NCI-H460 (cell line): ENCODE measurements at places on chromosomes 13 and 19.

DNA sequence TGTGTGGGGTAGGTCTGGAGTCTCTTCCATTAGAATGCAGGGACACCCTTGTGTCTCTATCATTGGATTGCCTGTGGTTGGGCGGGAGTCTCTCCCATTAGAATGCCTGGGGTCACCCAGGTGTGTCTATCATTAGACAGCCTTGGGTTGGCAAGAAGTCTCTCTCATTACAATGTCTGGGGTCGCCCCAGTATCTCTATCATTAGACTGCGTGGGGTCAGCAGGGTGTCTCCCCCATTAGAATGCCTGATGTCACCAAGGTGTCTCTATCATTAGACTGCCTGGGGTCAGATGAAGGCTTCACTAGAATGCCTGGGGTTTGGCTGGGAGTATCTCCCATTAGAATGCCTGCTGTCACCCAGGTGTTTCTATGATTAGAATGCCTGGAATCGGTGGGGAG is 1539.0 kb downstream of the UQCRFS1 start:
- DNase-seq, result no peak

GRCh38 chr13:32735859-32736258 is 149.6 kb downstream of the PDS5B start:
- DNase-seq, result no peak

- DNase-seq, result no peak
These were observed 75.6 kb upstream of the KL start for GRCh38 chr13:32940601-32941000.

GRCh38 chr13:19060311-19061002 is 121.2 kb downstream of the TUBA3C start:
- no peak for DNase-seq

DNA sequence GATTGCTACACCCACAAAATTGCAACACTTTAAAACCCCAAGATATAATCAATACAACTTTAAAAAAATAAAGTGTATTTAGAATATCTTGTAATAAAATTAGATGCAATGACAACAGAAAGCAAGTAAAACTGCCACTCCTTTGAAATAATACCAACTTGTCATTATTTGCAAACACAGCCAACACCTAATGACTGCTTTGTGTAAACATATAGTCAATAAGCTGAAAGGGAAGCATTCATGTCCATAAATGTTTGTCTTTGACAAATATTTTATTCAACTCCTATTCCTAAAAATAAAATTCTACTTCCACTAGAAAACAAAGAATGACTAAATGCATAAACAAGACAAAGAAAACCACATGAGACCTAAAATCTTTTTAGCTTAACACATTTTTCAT is 6.6 kb downstream of the SMAD9 start:
- DNase-seq, result no peak

- no peak for DNase-seq
These were observed 25.6 kb downstream of the URI1 start for GRCh38 chr19:29967623-29968022.

GRCh38 chr19:2287585-2288337 is 5.8 kb upstream of the PEAK3 start:
- DNase-seq, result no peak

GRCh38 chr13:29454931-29455481 is 140.5 kb downstream of the SLC7A1 start:
- DNase-seq, result no peak

DNA sequence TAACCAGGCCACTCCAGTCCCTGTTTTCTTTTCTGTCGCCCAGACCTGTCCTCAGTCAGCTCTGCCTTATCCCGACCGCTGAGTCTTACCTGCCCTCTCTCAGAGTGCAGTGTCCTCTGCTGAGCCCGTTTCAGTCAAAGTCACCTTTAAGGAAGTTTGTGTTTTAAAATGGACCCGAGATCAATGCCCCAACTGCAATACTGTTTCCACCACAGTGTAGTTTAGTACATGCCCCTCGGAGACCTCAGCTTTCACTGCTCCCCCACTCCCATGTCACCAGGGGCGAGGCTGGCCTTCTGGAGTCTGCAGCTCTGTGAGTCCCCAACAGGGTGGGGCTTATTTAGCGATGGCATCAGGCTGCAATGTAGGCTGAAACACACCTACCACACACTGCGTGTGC is 248.4 kb upstream of the TSHZ3 start:
- no peak for DNase-seq

DNA sequence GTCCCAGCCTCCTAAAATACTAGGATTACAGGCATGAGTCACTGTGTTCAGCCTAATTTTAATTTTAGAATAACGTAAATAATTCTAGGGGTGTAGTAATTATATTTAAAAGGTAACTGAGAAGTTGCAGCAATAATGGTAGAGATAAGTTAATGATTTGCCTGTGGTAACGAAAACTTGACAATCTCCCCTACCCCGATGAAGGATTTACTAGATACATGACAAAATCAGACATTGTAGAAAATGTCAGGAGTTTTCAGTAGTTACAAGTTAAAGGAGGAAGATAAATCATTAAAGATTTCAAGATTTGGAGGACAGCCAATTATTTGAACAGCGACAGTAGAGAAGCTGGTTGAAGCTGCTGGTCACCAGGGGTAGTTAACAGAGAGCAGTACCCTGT is 652.2 kb upstream of the PCDH20 start:
- no peak for DNase-seq

- no peak for DNase-seq
These were observed 13.0 kb downstream of the LRFN3 start for GRCh38 chr19:35949131-35949530.

GRCh38 chr19:41774515-41774980 is 19.2 kb downstream of the CEACAM6 start:
- DNase-seq, result no peak

DNA sequence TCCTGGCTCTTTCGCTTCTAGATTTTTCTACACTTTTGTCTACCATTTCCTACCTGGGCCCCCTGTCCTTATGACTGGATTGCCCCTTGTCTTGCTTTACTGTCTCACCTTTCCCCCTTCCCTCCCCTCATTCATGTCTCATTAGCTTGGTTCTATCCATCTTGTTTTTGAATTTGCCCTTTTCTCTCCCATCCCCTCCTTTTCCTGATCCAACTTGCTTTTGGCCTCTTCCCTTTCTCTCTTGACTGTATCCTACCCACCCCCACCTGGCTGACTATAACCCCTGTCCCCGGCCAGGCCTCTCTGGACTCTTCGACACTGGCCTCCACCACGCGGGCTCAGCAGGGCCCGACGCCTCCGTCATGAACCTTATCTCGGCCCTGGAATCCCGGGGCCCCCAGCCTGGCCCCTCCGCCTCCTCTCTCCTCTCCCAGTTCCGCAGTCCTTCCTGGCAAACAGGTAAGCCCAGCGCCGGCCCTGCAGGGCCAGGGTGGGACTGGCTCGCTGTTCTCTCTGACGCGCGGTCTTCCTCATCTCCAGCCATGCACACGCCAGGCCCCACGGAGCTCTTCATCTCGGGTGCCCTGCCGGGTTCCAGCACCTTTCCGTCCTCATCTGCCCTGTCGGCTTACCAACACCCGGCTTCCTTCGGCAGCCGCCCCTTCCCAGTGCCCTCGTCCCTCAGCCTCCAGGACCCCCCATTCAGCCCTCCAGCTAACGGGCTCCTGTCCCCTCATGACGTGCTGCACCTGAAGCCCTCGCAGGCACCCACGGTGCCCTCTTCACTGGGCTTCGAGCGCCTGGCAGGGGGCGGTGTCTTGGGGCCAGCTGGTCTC is 3.4 kb downstream of the PRR12 start:
- DNase-seq, result no peak

GRCh38 chr13:80274643-80275042 is 66.3 kb downstream of the SPRY2 start:
- no peak for DNase-seq

DNA sequence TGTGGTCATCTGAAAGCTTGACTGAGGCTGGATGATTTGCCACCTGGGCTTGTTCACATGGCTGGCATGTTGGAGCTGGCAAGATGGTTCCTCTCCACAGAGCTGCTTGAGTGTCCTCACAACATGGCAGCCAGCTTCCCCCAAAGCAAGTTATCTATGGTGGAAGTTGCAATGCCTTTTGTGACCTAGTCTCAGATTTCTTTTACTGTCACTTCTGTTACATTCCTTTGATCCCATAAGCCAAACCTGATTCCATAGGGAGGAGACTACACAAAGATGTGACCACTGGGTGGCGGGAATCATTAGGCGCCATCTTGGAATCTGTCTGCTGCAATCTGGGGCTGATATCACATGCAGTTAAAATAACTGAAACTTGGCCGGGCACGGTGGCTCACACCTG is 17.5 kb upstream of the LMTK3 start:
- DNase-seq, result no peak

DNA sequence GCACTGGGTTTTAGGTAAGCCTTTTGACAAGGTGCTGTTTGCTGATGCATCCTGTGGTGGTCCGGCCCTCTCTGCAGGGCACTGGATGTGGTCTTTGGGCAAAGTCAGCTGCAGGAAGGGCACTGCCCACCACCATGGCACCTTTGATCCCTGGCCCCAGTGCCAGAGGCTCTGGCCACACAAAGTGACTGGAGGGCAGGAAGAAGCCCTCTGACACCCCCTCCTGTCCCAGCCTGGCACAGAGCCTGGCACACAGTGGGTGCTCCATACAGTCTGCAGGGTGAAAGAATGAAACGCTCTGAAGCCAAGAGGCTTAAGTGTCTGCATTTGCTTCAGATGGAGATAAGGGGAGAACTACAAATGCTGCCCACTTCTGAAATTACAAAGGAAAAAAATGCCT is 47.6 kb upstream of the CNMD start:
- no peak for DNase-seq

DNA sequence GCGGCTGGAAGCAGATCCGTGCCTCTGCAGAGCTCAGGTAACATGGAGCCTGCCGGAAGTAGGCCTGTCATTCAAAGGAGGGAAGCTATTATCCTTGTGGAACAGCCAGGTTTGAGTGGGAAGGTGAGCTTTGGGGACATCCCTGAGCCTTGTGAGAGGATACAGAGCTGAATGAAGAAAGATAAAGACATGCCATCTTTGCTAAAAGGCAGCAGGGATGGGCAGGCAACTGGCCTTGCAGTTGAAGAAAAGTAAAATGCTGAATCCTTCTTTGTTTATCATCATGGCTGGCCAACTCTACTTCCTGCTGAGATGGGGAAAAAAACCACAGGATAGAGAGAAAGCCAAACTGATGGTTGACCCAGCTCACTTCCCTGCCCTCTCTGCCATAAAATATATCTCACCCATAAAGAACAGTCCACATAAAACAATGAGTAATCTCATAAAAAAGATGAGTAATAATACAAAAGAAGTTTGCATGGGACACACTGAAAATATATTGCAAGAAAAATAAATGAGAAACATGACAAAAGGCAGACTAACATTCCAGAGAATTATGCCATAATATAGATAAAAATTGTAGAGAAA is 226.3 kb downstream of the DLEU7 start:
- DNase-seq, result no peak

GRCh38 chr19:9934132-9934950 is 2.0 kb downstream of the OLFM2 start:
- DNase-seq, result peak; percentile 64

DNA sequence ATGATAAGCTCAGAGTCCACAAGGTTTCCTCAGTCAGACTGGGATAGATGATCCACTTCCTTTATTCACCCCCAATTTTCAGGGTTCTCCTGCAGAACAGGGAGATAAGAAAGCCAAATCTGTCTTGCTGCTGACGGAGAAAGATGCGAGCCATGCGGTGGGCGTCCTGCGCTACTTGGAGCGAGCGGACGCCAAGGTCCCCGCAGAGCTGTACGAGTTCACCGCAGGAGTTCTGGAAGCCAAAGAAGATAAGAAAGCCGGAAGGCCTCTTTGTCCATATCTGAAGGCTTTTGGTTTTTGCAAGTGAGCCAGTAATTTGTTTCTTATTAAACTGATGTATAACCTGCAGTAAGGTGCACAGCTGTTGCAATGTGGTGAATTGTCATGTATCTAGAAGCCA is 66.7 kb downstream of the SLC7A9 start:
- DNase-seq, result no peak

DNA sequence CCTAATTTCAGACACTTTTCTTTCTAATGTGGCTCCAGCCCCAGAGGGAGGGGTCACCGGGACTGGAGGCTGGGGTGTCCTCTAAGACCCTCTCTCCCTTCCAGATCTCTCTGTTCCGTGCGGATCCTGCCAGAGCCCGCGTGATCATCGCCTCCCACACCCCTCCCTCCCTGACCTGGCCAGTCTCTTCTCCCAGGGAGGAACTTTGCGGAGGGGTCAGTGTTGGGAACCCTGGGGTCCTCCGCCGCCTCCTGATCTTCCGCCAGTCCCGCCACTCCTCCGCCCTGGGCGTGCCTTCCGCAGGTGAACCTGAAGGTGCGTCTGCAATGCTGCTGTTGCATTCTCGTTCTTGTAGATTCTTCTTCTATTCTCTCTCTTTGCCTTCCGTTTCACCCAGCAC is 9.1 kb downstream of the SOX21 start:
- no peak for DNase-seq

DNA sequence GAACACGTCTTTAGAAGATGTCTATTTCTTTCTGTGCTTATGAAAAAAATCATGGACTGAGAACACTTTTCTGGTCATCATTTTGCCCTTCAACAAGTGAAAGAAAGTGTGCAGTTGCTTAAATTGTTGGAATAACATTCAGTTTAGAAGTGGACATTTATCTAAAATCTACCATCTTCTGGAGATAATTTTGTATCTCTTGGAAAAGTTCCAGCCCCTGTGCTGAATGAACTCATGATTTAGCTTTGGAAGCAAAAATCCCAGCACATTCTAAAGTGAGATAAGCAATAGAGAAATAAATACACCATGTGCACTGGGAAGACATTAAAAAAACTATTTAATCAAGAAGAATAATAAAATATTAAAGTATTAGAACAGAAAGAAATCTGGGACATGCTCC is 1420.8 kb upstream of the SLC10A2 start:
- no peak for DNase-seq

- no peak for DNase-seq
These were observed 92.5 kb downstream of the PTPRS start for GRCh38 chr19:5247957-5248705.

DNA sequence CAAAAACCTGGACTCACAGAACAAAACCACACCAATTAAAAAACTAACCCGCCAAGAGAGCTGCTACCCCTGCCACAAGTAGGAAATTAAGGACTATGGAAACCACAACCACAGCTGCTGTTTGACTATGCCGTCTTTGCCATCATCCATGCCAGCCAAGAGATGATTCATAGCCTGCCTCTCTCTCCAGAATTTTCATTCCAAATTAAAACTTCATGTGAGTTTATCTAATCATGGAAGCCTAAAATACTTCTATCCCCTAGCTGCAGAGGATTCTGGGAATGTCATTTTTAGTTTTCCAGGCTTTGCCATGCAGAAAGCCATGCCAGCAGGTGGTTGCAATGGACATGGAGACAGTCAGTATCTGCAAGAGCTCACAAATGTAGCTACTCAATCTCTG is 27.6 kb upstream of the GTF2F2 start:
- DNase-seq, result no peak

DNA sequence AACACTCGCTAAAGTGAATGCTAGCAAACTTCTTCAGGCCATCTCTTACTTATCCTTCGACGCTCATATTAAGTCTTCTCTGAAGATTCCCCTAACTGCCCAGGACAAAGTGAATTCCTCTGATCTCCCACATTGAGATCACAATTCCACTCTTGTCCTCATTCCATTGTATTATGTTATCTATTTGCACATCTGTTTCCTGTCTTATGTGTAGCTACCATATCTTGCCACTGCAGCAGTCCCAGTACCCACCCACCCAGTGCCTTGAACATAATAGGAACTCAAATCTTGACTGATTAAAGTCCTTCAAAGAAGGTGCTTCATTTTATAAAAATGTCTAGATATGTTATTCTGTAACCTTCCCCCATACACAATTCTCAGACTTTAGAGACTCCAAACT is 702.3 kb downstream of the DIAPH3 start:
- no peak for DNase-seq

GRCh38 chr19:5080030-5080654 is 111.2 kb downstream of the KDM4B start:
- DNase-seq, result no peak

- no peak for DNase-seq
These were observed 755.6 kb upstream of the MIR17HG start for GRCh38 chr13:90591927-90592268.
